ENCODE measurements at places on chromosomes 6 and 20.
A peak's percentile ranks its signal among the peaks of the same experiment; 100 is the strongest.

DNA sequence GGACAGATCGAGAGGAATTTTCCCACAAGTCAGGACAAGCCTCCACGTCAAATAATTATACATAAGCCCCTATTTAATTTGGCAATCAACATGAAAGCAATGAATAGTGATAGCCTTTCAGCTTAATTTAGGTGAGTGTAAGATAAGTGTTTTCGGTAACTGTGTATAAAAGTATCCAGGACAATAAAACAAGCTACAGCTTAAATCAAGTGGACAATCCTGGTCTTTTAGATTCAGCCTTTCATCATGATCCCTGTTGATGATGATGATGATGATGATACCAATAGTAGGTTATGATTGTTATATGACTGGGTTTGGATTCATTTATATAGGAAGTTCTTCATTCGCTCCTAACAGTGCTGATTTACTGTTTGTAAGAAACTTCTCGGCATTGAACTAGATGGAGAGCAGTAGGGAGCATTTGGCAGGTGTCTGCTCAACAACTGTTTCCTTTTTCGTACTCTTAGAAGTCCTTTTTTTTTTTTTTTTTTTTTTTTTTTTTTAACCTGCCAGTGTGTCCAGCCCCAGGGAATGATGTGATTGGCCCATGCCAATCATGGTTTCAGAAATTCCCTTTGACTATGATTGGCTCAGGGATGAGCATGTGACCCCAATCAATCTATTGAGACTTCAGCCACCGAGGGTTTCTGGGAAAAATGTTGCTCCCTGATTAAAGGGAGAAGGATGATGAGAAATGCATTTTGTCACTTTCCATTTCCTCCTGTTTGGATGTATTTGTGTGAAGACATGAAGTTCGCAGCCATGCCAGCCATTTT lies 11.3 kb upstream of the RNF182 start:
- DNase-seq, result no peak

DNA sequence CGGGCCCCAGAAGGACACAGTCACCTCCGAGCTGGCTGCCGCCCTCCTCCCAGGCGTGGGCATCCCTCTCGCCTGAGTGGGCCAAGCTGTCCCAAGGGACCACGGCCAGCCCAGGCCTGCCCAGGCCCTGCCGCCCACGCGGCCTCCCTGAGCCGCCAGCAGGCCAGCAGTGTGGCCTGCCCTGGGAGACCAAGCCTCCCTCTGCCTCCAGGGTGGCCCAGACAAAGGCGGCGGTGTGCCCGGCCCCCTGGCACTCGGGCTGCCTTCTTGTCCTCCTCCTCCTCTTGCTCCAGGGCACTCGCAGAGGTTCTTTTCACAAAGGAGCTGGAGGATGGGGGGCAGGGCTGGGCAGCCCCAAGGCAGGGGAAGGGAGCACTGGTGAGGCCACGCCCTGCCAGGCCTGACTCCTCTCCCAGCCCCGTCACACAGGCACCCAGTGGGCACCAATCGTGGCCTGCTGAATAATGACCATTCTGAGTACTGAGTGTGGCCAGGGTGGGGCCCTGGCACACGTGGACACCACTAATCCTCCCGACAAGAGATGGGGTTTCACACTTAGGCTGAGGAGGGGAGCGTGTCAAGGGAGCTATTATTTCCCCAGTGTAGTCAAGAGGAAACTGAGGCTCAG lies 25.3 kb downstream of the NOL4L start:
- DNase-seq, result no peak

- DNase-seq, result no peak
These were observed 104.8 kb upstream of the SIRPA start for GRCh38 chr20:1790386-1790785.

- no peak for DNase-seq
These were observed 239.6 kb downstream of the ERMARD start for GRCh38 chr6:169991031-169991390.

DNA sequence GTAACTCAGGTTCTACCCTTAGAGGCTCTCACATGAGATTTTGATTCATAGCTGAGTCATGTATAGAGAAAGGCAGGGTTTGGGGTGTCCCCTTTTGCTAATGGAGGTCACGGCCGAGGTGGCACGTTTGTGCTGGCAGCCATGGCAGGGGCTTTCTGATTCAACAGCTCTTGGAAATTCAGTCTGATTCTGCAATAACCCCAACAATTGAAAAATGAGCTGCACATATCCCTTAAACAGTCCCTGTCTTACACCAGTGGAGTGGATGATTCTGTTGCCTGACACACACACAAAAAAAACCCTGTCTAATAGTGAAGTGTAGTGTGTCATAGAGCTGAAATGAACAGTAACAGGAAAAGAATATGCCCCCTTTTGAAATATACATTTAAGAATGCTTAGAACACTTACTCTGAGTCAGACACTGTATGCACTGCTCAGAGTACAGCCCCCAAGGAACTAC lies 40.4 kb upstream of the ARG1 start:
- DNase-seq, result peak; percentile 9

DNA sequence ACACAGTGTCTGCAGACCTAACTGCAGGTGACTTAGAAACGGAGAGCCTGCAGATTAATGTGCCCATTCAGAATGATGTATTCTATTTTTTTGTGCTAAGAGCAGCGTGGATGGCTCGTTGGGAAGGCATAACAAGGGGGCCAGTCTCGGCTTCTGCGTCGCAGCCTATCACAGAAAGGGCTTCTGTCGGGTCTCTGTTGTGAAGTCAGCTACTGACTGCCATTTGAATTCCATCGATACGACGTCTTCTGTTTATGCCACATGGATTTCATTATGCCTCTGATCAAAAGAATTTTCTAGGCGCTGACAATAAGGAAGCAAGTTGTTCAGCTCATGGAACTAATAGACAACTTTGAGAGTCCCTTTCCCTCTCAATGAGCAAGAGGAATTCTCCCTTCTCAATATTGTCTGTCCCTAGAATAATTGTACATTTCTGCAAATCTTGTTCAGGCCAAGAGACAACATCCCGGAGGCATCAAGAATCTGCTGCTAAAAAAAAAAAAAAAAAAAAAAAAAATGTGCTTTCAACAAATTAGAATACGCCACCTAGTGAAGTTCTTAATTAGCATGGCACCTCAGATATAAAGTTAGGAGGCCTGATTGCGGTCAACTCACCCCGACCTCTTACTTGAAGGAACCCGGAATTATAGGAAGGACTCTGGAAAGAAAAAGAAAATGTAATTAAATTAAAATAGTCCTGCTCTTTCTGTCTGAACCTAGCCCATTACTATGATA lies 223.9 kb downstream of the TSHZ2 start:
- DNase-seq, result no peak

- DNase-seq, result no peak
These were observed 21.8 kb downstream of the SLC35F1 start for GRCh38 chr6:117928833-117929232.

- no peak for DNase-seq
These were observed 89.3 kb downstream of the L3MBTL3 start for GRCh38 chr6:130107710-130108109.

DNA sequence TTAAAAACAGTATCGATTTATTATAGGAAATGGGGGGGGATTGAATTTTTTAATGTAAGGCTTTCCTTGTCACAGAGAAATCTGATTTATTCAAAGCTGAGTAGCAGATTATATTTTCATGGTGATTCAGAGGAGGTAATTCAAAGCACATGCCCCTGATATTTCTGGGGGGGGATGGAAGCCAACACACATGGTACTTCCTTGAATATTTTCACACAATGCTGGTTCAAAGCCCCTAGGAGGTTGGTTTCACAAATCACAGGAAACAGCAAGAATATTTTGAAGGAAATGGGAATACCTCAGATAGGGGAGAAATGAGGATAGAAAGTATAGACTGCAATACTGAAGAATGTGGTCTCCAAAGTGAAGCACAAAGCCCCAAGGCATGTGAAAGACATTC lies 98.8 kb downstream of the RTN4IP1 start:
- DNase-seq, result no peak

- DNase-seq, result no peak
These were observed 61.3 kb upstream of the FERMT1 start for GRCh38 chr20:6184086-6184485.

DNA sequence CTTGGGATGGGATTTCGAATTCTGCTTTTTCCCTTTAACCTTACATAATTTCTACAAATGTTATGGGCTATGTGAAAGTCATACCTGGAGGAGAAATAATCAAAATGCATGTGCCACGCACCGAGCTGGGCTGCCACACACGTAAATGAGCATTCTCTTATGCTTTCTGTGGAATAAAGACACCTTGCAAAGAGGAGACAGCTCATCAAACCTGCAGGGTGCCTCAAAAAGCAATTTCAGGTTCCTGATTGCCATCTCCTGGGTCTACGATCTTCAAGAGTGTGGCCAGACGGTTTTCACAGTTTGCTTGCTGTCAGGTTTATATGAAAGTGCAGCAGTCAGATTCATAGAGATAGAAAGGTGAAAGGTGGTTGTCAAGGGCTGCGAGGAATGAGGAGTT lies 36.6 kb downstream of the DUSP22 start:
- no peak for DNase-seq

- no peak for DNase-seq
These were observed 9.9 kb downstream of the BPIFA2 start for GRCh38 chr20:33177866-33178265.

GRCh38 chr6:46012834-46013233 lies 2.8 kb downstream of the CLIC5 start:
- no peak for DNase-seq
